T-helper 2 cell treated with Interferon-gamma antibody and Interleukin-4, amounts not matched to agents 5 μg/mL and 100 μg/mL, for 36 hours (primary cell): ENCODE measurements at places on chromosomes 4 and X.
A peak's percentile ranks its signal among the peaks of the same experiment; 100 is the strongest.

GRCh38 chrX:130330706-130331105 is 9.0 kb upstream of the SLC25A14 start:
- DNase-seq, result peak; percentile 6

- DNase-seq, result no peak
Observed at GRCh38 chr4:113409181-113409580, 352.4 kb downstream of the CAMK2D start.

- DNase-seq, result no peak
Observed at GRCh38 chr4:61245069-61245714, 45.1 kb downstream of the ADGRL3 start.

- no peak for DNase-seq
Observed at GRCh38 chr4:96912716-96913115, 1072.8 kb downstream of the PDHA2 start.

- no peak for DNase-seq
Observed at GRCh38 chr4:152920768-152921167, 15.4 kb upstream of the FHDC1 start.

GRCh38 chrX:12825801-12826200 is 34.6 kb downstream of the PRPS2 start:
- DNase-seq, result no peak

DNA sequence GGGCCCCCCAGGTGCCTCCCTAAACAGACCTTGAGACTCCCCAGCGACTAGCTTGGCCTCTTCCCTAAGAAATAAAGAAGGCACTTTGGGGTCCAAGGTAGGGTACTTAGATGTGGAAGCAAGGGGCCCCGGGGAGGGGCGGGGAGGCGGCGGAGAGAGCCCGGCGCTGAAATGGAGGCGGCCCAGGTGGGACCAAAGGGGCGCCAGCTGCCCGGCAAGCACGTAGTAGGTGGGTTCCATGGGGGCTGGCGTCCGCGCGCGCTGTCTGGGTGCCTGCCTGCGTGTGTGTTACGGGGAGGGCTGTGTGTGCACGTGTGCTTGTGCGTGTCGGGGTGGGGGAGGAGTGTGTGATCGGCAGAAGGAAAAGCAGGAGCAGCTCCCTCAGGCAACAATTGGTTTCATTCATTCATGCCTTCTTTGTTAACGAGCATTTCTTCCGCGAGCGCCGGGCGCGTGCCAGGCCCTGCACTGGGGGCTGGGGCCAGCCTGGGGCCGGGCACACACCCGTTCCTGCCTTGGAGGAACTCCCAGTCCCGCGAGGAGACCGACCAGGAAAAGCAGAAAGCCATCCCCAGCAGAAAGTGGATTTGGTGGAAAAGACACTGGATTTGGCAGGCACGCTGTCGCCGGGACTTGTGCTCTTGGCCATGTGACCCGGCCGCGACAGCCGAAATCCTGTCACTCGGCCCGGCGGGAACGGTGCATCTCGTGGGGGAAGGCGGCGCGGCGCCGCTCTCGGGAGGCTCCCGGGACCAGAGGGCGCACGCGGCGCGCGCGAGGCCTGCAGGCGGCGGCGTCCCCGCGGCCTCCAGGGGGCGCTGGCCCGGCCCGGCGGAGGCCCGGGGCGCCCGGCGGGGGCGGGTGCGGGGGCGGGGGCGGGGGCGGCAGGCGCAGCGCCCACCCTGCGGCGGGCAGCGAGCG is 3.3 kb upstream of the DUSP9 start:
- DNase-seq, result peak; percentile 8

GRCh38 chrX:9327747-9328145 is 137.1 kb upstream of the TBL1X start:
- DNase-seq, result no peak

DNA sequence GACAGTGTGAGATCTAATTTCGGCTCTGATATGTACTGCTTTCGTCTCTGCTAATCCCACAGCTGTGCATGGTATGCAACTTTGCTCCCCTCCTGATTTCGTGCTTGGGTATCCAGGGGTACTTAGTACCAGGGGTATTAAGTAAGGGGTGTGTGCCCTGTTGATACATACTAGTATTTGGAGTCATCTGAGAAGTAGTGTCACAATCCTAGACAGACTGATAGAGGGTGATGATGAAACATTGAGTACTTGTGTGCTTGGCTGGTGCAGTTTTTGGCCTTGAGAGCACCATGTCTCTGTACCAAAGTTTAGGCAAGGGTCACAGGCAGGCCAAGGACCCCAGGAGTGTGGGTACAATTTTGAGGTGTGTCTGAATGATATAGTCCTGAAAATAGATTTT is 10.9 kb downstream of the GPAT3 start:
- DNase-seq, result no peak

DNA sequence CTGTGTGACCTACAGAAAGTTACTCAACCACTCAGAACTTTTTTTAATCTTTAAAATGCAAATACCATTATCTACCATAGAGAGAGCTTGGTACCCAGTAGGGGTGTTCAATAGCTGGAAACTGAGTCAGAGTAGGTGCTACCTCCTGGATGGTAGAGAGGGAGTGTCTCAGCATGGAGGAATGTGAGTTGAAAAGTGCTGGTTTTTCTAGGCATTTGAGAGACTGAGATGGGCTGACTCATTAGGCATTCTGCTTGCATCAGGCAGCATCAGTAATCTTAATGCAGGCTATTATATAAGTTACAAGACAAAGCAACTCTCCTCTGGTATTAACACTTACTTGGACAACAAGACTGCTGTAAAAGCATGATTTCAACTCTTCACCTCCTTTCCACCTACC is 70.9 kb upstream of the ARHGEF9 start:
- DNase-seq, result no peak

GRCh38 chr4:156294577-156294976 is 340.9 kb upstream of the CTSO start:
- no peak for DNase-seq

DNA sequence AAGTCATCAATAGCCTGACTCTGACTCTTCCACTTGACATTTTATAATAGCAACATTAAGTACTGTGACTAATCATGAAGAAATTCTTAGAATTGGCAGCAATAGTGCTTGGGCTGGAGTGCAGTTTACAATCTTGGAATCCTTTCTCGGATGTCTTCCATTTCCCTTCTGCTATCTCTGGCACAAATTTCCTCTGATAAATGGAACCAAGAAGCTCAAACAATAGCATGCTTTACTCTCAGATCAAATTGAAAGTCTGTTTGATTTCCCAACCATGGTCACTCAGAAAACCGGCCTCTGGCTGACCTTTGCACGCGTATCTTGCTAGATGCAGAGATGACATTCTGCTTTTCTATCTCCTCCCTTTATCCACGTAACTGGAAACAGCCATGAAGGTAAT is 99.0 kb upstream of the SPANXC start:
- no peak for DNase-seq

DNA sequence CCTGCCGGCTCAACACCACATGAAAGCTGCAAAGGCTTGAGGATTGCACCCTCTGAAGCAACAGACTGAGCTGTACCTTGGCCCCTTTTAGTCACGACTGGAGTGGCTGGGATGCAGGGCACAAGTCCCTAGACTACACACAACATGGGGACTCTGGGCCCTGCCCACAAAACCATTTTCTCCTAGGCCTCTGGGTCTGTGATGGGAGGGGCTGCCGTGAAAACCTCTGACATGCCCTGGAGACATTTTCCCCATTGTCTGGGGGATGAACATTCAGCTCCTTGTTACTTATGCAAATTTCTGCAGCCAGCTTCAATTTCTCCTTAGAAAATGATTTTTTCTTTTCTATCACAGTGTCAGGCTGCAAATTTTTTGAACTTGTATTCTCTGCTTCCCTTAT is 123.5 kb upstream of the SMARCAD1 start:
- DNase-seq, result no peak

- DNase-seq, result no peak
Observed at GRCh38 chrX:30039768-30040167, 175.6 kb upstream of the MAGEB2 start.

DNA sequence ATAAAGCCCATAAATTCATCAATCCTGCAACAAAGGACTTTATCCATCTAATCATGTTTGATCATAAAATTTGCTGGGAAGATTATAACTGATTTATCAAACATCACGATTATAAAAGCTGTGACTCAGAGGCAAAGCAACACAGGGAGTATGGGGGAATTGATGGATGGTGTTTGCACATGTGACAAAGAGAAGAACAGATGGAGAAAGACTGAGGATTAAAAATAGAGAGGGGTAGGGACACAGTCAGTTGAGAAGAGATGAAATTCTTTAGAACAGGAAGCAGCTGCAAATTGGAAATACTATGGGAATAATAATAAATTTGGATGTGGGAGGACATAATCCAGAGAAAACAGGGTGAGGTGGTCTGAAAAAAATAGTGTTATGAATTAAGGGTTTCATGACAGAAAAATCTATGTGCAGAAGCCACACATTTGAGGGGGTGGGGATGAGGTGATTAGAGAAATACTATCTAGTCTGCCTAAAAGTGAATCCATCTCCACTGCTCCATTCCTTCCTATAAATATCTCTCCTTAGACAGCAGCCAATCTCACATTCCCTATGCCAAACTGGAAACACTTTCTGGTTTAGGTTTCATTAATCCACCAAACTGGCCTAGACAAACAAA is 6.2 kb downstream of the PRR32 start:
- DNase-seq, result no peak

DNA sequence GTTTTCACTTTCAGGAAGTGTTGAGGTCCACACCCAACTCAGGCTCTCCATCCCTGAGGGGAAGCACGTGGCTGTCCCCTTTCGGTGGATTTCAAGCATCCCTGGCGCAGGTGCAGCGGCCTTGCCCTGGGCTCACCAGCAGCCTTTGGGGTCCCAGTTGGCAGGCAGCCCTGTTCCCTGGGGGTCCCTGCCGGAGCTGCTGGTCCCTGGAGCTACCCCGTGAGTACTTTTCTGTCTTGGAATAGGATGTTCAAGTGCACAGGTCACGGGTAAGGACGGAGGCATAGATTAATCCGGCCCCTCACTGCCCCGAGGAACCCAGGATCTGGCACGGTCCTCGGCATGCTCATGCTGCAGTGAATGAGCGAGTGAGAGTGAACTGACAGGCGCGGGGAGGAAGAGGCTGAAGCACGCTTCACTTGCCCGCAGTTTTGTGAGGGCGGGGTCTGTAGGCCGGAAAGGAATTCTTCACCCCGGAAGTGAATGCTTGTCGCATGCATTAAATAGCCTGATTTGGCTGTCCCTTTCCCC is 117.2 kb upstream of the FAT1 start:
- DNase-seq, result no peak

GRCh38 chr4:3297066-3297859 is 4.4 kb downstream of the RGS12 start:
- no peak for DNase-seq

GRCh38 chr4:141133999-141134995 is 1.0 kb upstream of the RNF150 start:
- DNase-seq, result no peak

- DNase-seq, result no peak
Observed at GRCh38 chr4:156956359-156956758, 15.2 kb downstream of the PDGFC start.

DNA sequence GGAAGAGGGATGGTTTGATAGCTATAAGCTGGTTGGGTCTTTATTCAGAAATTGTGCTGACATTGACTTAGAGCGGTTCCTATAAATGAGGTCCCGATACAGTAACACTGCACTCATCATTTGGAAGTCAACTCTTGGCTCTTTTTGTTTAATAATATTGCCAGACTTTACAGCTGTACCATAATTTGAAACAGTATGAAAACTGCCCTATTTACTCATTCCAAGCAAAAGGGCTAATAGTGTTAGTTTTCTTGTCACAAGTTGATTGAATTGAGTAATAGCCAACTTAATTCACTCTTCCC is 128.4 kb upstream of the LIMCH1 start:
- no peak for DNase-seq

DNA sequence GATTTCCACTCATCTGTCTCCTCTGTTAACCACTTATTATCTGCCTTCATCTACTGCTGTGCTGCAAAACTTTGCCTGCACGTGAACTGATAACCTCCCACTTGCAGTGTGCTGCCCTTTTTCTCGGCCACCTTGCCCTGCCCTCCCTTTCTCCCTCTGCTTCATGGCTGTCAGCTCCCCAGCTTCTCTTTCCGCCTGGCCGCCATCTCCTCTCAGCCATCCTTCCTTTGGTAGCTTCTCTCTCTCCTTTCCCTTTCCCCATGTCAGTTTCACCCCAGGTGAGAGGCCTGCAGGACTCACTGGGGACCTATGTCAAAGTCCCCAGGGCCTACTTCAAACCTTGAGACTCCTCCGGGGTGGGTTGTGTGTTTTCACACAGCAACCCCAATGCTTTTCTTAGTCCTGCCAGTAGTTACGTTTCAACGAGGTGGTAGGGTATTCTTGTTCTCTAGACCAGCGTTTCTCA is 6.6 kb downstream of the MSL3 start:
- no peak for DNase-seq

DNA sequence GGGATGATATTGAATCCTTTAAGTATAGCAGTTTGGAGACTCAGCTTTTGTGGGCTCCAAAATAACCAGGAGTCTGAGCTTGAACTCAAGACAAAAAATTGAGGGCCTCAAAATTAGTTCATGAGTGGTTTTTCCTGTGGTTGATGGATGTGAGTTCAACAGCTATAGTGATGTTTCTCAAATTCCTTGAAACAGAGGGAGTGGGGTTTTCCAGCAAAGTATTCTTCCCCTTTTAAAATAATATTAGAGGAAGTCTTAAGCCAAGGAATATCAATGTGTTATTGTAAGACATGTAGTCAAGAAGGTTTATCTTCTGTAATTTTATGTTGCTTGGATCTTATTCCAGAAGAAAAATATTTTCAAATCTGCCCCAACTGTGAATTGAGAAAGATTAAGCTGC is 10.6 kb downstream of the OTC start:
- DNase-seq, result no peak

- DNase-seq, result no peak
Observed at GRCh38 chr4:75714011-75714410, 10.4 kb upstream of the USO1 start.

DNA sequence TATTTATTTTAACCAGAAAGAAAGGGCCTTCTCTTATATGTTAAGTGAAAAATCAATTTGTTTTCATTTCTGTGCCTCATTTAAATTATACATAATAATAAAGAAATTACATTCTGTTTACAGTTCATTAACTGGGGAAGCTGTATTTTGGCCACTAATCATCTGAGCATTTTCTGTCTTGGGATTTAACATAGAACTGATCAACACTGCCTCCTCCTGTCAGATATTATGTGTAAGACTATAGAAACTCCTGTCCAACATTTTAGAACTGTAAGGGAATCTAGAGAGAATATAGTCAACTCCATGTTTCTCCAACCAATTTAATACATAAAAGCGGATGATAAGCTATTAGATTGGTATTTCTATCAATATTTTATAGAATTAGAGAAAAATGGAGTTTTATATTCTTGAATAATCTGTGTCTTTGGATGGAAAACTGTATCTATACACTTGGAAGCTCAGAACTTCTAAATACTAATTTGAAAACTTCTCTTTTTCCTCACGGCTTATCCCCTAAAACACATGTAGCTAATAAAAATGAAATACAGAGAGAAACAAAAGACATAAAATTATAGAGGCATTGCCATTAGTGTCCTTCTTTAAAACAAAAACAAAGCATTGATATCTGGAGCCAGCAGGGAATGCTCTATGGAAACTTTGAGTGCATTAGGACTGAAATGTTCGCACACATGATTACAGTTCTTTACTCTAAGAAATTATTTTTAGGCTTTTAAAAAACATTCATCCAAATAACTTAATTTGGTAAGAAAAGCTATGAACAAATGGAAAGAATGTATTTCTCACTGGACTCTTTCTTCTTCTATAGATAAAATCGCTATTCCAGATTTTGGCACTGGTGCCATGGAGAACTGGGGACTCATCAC is 33.1 kb downstream of the ENPEP start:
- no peak for DNase-seq
